ENCODE measurements at places on chromosomes 2 and 18. TPM values are rescaled to one million over a fixed set of nuclear protein-coding genes. Genes with fewer than 3 reads are reported as not detected.

GRCh38 chr2:24409700-24410556, 49.6 kb upstream of the ITSN2 start:
- DNase-seq, result peak; percentile 82

DNA sequence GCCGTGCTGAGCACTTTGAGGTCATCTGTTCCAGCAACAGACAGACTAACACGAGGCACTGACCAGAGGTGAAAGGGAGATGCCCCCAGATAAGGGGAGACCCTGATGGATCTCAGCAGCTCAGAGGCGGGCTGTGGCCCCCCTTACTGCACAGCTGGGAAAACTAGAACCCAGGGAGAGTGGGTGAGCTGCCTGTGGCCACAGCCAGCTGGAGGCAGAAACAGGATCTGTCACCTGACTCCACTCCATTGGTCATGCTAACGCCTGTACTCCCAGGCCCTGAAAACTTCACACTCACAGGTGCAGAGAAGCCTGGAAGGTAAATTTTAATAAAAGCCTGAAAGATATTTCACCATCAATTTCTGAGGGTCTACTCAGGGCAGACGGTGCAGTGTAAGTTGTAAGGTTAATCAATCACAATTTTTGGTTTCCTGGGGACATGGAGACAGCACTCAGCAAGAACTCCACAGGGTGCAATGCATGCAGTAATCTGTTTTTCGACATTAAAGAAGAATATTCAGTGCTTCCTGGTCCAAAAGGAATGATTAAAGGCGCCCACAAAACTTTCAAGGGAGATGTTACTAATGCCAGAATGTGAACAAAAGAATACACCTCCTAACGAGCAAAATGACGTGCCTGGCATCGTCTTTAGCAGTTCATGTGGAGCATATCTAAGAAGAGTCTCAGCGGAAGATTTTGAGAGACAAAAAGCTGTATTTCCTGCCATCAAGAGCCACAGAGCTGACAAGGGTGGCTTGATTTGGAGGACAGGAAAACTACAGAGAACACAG, 173.4 kb downstream of the EIPR1 start:
- no peak for DNase-seq

Gene TEX44
- total RNA-seq, result not detected

GRCh38 chr2:18925296-18925695, 335.9 kb upstream of the NT5C1B start:
- DNase-seq, result no peak

Gene ITGA4
- 189 TPM for total RNA-seq

DNA sequence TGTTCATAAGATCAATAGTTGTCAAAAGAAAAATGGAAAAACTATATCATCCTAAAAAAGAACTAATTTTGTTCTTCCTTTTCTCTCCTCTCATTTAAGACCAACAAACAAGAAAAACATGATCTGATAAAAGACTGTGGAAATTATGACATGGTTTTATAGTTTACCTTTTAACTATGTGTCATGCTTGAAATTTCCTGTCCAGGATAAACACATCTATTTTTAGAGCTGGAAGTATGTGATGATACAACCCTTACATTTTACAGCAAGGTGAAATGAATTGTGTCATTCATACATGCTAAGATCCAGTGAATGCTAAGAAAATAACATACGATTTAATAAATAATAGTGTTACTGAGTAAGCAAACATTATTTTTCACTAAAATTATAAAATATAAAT, 89.9 kb downstream of the GULP1 start:
- DNase-seq, result no peak

Gene ZAP70
- 1,008 TPM for total RNA-seq

DNA sequence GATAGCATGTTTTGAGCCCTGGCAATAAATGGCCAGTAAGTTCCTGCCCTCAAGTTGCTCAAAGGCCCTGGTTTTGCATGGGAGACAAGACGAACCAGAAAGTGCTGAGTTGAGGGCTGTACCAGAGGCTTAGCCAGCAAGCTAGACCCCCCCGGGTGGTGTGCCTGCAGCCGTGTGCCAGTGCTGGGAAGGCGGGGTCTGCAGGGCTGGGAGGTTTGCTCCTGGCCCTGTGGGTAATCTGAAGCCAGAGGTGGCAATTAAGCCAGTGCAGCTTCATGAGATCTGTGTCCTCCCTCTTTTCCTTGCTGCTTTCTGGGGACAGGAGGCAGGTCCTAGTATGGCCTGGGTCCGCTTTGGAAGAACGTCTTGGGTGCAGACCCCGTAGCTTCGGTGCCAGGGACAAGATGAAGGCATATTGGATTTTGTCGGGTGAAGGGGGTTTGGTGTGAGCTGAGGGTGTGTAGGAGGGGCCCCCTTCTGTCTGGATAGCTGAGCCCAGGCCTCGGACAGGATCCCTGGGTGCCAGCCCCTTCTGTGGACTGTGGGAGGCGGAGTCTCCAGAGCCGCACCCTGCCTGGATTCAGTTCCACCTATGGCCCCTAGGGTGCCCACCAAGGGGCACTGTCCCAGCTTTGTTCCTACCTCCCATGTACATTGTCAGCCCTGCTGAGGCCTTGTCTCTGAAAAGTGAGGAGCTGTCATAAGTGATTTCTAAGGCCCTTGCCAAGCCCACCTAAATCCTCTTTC, 15.6 kb downstream of the ATOH8 start:
- no peak for DNase-seq

DNA sequence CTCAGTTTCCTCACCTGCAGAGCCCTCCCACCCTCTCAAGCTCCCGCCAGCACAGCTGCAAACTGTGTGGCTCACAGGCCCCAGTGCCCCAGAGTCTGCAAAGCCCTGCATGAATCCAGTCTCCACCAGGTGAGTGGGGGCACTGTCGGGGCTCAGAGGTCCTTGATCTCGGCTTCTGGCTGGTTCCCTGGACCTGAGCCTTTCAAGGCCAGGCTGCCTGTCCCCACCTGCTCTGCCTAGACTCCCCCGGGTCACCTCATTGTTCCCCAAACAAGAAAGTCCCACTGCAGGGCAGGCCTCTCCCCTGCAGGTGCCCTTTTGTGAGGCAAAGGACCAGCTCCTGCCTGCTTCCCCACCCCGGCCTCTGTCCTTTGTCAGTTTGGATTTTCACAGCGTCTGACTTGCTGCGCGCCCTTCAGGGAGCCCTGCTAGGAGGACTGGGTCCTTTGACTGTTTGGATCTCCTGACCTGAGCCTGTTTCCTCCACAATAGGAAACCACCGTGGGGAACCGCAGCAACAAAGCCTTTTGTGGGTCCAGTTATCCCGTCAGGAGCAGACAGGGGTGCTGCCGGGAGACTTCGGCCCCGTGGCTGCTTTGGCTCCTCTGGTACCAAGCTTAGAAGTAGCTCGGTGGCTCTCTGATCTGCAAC, 200.5 kb upstream of the HDAC4 start:
- no peak for DNase-seq

DNA sequence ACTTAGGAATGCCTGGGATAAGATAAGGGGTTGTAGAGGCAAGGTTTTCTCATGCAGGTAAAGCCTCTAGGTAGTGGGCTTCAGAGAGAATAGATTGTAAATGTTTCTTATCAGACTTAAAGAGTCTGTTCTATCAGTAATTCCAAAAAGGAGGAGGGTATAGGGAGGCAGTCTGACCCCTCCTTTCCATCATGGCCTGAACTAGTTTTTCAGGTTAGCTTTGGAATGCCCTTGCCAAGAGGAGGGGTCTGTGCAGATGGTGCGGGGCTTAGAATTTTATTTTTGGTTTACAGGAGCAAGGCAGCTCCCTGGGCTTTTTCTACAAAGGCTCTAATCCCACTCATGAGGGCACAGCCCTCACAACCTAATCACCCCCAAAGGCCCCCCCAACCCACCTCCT, 135.0 kb downstream of the B3GNT2 start:
- no peak for DNase-seq

- DNase-seq, result no peak
Observed at GRCh38 chr2:45919711-45920111, 268.2 kb downstream of the PRKCE start.

- DNase-seq, result no peak
Observed at GRCh38 chr18:58201733-58202730, 158.0 kb downstream of the NEDD4L start.

Measured in natural killer cell (primary cell).